ENCODE measurements at places on chromosomes 2 and 18.

- DNase-seq, result peak; percentile 20
These were observed 180.1 kb upstream of the SPOPL start for GRCh38 chr2:138321458-138321857.

GRCh38 chr2:191006297-191006696 is 7.7 kb downstream of the STAT1 start:
- no peak for DNase-seq

GRCh38 chr2:200747668-200748618 is 63.8 kb upstream of the BZW1 start:
- no peak for DNase-seq

DNA sequence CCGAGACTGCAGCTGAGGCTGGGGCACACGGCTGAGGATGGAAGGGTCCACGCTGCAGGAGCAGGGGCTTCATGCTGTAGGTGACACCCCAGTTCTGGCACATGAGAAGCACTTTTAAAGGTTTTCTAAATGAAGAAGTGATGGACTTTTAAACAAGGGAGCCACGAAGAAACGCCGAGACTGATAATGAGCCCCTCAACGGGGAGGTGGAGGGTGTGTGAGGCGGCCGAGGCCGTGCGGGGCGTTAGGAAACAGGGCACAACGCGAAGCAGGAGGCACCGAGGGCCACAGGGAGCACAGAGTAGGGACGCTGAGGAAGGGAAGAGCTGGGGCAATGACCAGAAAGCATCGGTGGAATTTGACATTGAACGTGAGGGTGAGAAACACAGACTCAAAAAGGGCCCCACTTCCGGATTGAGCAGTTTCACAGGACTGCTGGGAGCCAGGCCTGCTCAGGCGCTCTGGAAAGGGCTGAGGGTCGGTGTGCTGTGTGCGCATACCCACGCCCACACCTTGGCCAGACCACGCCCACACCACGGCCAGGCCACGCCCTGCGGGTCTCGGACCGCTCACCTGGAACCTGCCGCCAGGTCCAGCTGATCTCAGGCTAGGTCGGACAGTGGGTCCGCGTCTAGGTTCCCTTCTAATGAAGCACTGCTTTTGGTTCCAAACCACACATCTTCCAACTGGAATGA is 115.7 kb downstream of the GYPC start:
- no peak for DNase-seq

DNA sequence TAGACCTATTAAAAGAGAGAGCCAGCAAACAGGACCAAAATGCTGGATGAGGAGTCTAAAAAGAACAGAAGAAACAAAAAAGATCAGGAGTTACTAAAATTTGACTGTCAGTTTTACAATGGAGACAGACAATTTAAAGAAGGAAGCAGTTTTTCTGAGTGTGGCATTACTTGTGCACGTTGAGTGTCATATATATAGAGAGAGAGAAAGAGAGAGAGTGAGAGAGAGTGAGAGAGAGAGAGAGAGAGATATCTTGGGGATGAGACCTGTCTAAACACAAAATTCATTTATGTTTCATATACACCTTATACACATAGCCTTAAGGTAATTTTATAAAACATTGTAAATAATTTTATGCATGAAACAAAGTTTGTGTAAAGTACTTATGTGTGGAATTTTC is 2.1 kb upstream of the GALNT3 start:
- DNase-seq, result no peak

DNA sequence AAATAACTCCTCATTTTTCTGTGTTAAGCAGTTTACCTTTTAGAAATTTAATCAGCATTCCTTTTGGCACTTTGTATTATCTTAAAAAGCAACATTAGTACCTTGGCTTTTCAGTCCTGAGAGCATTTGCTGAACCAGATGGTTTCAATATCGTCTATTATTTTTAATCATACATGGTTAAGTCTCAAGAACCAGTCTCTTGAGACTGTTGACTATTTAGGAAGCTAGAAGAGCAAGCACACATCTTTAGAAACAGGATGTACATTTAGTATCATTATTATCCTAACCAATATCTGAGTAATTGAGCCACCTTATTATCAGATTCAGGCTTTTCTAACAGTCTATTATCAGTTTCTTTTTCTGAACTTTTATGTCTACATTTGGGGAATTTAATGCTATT is 28.2 kb upstream of the ZEB2 start:
- no peak for DNase-seq

DNA sequence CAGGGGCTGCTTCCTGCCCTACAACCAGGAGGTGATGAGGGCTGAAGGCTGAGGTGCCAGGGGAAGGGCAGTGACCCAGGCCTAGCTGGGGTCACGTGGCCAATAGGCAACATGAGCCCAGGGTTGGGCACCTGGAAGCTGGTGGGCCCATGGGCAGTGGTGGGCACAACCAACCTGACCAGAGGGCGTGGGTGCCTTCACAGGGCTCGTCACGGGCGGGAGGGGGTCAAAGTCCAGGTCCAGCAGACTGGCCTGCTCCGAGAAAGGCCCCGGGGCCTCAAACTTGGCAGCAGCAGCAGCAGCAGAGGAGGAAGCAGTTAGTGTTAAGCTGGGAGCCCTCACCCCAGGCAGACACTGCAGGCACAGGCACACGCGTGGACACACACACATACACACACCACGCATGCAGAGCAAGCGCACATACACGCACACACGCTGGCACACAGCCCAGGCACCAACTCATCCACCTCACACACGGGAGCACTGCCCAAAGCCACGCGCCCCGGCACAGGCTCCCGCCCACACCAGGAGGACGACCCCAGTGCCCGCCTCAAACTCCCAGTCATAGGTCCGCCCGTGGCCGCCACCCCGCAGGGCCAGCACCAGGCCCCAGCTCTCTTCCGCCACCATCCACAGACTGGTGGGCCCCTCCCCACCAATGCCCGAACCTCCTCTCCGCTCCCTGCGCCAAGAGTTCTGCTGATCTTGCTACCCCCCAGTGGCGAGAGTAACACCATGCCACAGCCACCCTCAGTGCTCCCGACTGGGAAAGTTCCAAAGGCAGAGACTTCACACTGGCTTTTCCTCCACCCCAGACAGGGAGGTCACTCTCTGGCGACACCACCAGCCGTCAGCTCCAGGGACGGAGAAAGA is 53.0 kb downstream of the BIN1 start:
- DNase-seq, result no peak

GRCh38 chr18:43904209-43904837 is 627.0 kb upstream of the SYT4 start:
- no peak for DNase-seq

DNA sequence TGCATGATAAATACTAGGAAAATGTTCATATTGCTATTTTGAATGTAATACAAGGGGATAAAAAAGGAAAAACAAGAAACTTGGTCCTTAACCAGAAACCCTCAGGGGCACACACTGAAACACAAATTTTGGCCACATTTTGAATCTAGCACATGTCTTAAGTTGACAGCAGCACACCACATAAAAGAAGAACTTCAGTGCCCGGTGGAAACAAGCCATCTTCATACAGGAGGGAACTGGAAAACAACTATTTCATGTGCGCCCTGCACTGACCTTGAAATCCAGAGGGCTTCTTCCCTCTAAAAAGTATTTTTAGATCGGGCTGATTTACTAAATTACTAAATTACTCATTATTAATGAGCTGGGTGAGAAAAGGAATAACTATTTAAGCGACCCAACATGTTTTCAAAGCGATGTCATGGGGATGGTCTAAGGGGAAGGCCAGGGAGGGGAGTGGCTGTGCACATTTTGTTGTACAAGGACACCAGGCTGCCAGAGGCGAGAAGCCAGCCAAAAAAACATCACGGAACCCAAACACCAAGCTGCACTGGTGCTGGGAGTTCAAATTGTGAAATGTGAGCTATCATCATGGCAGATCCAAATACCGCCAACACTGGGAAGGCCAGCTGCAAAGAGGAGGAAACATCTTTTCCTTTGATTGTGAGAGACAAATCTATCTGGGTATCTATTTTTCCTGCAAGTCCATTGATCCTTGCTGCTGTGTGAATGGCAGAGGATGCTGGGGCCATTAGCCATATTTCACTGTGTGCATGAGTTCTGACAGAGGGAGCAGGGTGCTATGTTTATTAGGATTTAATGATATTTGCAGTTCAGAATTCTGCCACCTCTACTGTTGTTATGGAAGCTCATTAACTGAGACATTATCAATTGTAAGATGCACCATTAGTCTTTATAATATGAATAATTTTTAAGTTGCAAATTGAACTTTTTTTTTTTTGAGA is 150.7 kb upstream of the LMAN1 start:
- DNase-seq, result no peak

DNA sequence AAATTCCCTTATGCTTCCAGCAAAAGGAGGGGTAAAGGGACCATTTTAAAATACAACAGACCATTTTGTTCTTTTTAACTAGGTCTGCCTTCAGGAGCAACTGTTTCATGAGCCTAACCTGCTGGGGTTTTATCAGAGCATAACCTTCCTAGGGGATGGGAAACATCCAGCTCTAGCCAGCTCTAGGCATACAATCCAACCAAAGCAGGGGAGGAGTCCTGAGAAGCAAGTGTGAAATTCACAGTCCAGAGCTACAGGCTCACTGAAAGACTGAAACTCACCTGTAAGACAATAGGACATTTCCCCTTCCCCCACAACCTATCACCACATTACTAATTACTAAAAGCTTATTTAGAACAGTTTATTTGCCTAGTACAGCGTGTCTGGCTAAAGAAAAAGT is 1296.6 kb upstream of the DDX18 start:
- DNase-seq, result no peak

DNA sequence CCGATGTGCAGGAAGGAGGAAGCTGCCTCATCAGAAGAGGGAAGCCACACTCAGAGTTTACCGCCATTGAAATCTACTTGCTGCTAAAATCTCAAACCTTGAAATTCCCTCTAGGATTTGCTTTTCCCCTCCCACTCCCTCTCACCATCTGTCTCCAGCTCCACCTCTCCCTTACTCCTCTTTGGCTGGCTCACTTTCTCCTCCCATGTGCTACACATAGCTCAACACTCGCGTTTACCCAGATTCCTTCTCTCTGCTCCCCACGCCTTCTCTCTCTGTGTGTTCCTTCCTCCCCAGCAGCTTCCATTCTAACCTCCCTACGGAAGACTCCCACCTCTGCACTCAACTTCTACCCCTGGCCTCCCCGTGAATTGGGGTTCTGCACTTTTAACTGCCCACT is 143.1 kb downstream of the DNER start:
- no peak for DNase-seq

DNA sequence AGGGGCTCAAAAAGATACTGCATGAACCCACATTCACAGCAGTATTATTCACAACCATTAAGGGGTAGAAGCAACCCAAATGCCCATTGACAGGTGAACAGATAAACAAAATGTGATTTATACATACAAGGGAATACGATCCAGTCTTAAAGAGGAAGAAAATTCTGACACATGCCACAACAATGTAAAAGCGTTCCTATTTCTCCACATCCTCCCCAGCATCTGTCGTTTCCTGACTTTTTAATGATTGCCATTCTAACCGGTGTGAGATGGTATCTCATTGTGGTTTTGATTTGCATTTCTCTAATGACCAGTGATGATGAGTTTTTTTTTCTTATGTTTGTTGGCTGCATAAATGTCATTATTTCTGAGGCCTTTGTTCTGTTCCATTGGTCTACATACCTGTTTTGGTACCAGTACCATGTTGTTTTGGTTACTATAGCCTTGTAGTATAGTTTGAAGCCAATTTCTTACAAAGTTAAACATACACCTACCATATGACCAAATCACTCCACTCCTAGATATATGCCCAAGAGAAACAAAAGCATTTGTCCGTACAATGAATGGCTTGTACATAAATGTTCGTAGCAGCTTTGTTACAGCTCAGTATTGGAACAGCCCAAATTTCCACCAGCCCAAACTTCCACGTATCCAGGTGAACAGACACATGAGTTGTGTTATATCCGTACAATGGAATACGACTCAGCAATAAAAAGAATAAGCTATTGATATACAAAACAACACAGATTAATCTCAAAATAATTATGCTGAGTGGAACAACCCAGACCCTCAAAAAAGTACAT is 85.1 kb downstream of the TMEM131 start:
- no peak for DNase-seq

DNA sequence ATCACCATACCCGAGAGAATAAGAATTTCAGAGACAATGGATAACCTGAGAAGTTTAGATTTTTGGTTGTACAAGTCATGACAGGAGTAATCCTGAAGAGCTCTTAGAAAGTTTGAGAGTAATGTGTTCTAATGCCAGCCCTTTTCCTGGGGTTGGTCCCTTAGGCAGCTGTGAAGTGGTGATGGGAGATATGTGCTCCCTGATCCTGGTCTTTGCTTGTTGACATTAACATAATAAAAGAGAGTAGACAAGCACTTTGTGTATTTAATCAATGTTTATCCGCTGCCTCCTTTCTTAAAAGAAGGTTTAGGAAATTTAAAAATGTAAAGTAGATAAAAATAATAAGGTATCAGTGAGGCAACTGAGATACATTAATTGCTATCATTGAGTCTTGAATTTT is 13.8 kb upstream of the DSC3 start:
- no peak for DNase-seq

DNA sequence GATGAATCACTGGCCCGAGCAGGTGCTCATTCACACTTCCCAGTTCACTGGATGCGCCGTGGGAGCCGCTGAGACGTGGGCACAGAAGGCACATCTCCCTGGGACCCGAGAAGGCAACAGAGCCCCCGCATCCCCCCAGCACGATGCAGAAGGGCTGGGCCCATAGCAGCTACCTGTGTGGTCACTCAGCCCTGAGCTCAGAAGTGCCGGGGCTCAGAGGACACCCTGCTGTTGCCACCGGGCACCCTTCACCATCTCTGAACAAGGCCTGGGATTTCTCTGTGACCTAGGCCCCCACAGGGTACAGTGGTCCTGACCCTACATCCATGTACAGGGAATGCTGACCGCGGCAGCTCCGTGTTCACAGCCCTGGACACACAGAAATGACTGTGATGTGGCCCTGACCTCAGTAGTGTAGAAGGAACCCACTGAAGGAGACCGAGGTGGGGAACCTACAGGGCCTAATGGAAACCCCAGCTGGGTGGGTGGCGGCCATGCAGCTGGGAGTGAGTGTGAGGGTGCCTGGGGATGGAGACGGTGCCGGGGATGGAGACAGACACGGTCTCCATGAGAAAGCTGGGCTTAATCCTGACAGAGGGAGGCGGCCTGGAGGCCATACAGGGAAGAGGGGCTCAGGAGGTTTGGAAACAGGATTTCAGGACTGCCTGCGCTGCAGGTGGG is 111.9 kb upstream of the OTOS start:
- no peak for DNase-seq

DNA sequence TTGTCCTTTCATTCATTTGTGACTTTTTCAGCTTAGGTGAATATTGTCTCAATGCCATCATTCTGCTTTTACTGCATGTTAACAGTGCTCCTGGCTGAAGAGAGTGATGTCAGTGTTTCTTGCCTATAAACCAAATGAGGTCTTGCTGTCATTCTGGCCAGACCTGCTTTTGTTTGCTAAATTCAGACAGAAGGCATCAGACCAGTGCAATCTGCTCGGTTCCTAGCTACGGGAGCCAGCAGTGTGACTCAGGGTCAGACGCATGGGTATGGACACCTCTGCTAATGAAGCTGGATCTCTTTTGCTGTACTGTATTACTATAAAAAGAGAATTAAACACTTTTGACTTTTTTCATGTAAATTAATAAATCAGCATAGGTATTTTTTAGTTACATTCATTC is 178.9 kb downstream of the TMEM182 start:
- DNase-seq, result no peak

All from NCI-H1105 (cell line).